ENCODE measurements at places on chromosomes 7 and 10. TPM values are rescaled to one million over a fixed set of nuclear protein-coding genes. Genes with fewer than 3 reads are reported as not detected.

LRRC17 gene
- total RNA-seq = 12.6 TPM

CRHR2 gene
- total RNA-seq = not detected

ACSM6 gene
- total RNA-seq = not detected

PPA1 gene
- 287 TPM for total RNA-seq

LOXL4 gene
- 52.6 TPM for total RNA-seq

TBX20 gene
- not detected for total RNA-seq

KIF5B gene
- 122 TPM for total RNA-seq

POLR2J2 gene
- total RNA-seq = 1.5 TPM

PRLHR gene
- not detected for total RNA-seq

IFIT5 gene
- 32.7 TPM for total RNA-seq

GRCh38 chr7:82810558-82811259, 352.0 kb downstream of the PCLO start:
- peak; percentile 85 for DNase-seq

GRCh38 chr10:119208553-119208940, 1.2 kb downstream of the GRK5 start:
- DNase-seq = no peak

DNA sequence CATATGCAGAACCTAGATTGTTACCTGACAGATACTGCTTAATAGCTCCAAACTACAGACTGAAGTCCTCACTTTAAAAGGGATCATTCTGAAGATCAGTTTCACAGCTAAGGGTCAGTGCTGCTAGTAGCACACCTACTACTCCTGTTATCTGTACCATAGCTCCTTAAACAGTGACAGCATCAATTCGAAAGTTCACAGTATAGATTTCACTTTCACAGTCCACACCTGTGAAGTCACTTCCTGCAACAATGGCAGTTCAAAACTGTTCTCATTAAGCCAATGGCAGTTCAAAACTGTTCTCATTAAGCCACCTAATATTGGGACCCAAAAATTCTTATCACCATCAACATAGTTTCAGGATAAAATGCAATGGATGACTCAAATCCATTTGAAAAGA, 10.7 kb upstream of the FHIP2A start:
- no peak for DNase-seq

- DNase-seq = peak; percentile 33
These were observed 81.5 kb upstream of the LRRTM3 start for GRCh38 chr10:66844176-66844942.

DNA sequence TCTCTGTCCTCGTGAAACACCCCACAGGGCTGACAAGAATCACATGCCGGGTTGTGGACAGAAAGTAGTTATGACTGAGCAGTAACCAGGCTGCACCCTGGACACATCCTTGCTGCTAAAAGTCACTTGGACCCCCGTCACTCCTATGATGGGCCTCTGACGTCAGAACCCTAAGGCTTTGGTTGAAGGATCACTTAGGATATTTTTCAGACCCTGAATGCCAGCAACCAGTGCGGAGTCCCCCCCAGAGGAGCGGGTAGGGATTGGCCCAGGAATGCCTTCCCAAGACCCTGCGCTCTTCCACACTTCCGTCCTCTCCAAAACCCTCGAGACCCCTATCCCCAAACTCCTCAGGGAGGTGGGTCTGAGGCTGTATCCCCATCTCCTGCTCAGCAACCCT, 52.1 kb downstream of the CFAP46 start:
- DNase-seq = no peak

DNA sequence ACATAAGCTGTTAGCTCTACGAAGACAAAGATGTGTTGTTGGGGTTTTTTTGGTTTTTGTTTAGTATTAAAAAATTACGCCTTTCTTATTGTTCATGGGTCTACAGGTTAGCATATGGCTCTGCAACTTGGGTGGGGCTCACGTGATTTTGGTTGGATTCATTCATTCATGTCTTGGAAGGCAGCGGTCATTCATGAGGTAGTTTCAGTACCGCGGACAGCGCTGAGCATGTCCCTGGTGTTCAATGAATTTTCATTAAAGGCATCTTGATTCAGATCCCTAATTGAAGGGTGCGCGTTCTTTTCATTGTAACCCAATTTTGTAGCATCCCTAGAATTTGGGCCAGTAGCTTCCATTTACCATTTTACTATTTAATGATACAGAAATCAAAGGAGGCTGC, 42.9 kb upstream of the TCERG1L start:
- no peak for DNase-seq

GRCh38 chr7:70539617-70540016, 592.3 kb upstream of the GALNT17 start:
- no peak for DNase-seq

- DNase-seq = no peak
These were observed 12.9 kb downstream of the BAG3 start for GRCh38 chr10:119663866-119664698.

DNA sequence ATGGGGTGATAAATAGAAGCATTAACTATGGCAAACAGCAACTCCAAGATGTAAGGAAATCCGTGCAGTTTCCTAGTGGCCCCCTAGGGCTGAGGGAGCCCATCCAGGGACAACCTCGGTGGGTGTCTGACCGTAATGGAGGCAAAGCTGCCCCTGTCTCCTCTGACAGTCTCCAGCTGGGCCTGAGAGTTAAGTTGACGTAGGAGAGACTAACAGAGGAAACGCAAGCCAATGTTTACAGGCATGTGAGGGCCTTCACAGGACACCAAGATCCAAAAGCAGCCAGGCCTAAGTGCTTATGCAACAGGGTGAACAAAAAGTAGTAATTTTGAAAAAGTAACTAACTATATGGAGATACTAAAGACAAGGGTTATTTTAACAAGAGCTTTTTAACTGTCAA, 330.0 kb upstream of the C7orf33 start:
- DNase-seq = peak; percentile 43

DNA sequence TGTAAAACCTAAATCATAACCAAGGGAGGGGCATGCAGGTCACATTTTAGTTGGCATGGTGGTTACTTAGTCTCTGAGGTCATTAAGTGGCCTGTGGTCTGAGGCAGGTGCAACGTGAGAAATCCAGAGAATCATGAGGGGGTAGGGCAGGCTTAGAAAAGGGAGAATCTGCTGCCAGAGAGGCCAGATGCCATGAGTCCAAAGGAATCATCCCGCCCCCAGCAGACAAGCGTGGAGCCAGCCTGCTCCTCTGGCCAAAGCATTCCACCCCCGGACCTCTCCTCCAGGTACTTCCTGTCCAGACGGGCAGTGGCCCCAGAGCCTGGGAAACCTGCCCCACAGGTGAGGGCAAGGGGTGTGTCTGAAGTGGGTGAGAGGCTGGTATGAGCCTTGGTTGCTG, 196.4 kb upstream of the ZNF32 start:
- DNase-seq = no peak

DNA sequence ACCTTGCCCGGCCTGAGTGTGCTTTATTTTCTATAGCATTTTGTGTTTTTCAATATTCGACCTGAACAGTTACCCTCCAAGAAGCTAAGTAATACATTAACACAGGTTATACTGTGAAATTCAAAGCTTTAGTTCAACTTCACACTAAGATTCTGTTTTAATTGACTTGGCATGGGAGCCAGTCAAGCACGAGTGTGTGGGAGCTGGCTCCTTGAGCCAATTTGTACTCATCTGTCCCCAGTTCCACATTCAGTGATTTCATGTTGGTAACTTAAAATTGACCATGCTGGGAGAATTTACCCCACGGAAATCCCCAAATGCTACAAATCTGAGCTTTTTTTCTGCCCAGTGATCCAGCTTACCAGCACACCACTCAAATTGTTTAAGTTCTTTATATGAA, 20.3 kb downstream of the TSPAN12 start:
- DNase-seq = no peak

DNA sequence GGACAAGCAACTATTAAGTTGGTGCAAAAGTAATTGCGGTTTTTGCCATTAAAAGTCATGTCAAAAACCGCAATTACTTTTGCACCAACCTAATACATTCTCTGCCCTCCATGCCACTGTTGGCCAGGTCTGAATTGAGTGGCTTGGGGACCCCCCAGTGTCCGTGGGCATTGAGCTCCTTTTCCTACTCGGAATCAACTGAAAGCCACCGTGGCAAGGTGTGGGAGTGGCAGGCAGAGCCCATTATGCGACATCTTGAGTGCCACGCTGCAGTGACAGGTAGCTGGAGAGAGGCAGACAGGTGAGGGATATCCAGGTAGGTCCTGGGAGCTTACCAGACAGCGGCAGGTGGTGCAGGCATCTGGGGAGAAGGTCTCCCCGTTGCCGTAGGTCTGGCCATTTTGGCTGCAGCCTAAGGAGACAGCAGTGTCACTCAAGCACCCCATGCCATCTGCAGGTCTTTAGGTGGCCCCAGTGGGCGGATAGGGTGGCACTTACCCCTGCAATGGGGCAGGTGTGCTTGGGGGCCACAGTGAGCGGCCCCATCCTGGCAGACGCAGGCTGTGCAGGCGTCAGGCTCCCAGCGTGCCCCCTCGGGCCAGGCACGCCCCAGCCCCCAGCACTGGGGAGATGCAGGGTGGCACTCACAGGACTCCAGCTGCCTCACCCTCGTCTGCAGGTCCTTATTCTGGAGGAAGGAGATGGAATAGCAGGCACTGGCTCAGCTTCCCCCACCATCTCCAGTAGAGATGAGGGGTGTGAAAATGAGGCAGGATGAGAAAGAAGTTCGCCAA, 3.5 kb downstream of the KCP start:
- no peak for DNase-seq

DNA sequence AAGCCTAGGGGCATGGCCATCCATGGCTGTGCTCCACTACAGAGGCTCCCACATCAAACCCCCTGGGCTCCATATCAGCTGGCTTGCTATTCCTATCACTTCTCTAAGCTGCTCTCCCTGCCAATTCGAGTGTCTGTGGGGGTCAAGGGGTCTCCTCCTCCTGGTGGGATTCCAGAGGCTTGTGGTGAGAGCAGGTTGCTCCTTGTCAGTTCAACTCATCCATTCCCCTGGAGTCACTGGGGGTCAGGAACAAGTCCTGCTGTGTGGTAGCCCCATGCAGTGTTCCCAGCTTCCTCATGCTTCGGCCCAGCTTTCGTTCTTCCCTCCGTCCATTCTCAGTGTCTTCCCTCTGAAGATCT, 86.6 kb upstream of the UNC5B start:
- no peak for DNase-seq

Measured in fibroblast of lung (primary cell).